ENCODE measurements at places on chromosomes 1 and 21.

DNA sequence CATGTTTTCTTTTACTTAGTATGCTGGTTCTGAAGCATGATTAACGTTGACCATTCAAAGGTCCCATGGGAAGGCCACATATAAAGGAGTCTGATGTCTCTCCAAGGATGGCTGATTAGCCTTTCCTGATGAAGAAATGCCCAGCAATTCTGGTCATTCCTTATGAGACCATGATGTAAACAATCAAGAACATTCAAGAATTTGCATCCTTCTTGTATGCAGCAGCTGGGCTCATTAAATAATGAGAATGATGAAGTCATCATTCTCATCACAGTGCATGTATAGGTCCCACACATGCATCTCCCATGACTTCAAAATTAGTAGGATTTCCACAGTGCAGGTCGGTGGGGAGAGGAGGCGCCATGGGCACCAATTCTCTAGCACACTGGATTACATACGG lies 85.4 kb downstream of the APP start:
- no peak for DNase-seq

- DNase-seq, result no peak
Observed at GRCh38 chr1:11753555-11754208, 8.3 kb upstream of the C1orf167 start.

DNA sequence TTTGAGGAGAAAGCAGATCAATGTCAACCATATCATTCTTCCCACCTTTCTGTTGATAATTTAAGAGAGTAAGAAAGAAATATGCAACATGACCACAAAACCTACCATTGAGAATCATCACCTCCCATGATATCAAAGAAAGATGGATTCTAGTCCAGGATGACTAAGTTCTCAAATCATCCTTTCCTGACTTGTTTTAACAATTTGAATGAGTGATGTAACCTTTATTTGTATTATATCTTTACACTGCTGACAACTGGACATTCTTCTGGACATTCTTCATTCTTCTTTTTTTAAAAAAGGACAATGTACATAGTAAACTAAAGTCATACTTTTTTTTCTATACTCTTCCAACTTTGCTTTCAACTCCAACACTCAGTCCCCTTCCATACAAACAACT lies 9.5 kb downstream of the PSMB4 start:
- no peak for DNase-seq

GRCh38 chr1:208110296-208110695 lies 133.9 kb downstream of the PLXNA2 start:
- no peak for DNase-seq

GRCh38 chr1:78280626-78281025 lies 210.1 kb upstream of the PTGFR start:
- no peak for DNase-seq

DNA sequence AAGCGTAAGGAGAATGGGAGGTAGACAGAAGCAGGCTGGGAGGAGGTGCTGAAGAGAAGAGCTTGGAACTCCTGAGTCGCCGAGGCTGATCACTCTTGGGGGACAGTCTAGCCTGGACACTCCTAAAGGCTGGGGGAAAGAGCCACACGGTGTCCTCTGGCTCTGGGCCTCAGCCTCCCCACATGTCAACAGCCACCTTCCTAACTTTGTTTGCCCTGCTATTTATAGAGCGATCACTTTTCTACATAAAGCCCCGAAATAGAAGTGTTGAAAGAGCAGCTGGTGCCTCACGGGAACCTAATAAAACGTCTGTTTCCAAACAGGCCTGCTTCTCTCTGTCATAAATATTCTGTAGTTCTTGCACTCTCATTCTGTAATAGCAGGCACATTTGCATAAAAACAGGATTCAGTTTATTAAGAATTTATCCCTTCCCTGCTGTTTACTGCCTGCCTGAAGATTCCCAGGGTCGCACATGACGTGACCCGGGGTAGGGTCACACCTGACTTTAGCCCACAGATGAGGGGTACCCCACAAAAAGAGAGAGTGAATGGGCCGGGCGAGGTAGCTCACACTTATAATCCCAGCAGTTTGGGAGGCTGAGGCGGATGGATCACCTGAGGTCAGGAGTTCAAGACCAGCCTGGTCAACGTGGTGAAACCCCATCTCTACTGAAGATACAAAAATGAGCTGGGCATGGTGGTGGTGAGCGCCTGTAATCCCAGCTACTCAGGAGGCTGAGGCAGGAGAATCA lies 212.5 kb downstream of the TOMM20 start:
- peak; percentile 73 for DNase-seq

- no peak for DNase-seq
Observed at GRCh38 chr1:20686883-20687725, 25.9 kb upstream of the DDOST start.

- no peak for DNase-seq
Observed at GRCh38 chr1:57158604-57158998, 192.8 kb upstream of the C8B start.

- no peak for DNase-seq
Observed at GRCh38 chr1:145972580-145972979, 8.1 kb downstream of the POLR3GL start.

DNA sequence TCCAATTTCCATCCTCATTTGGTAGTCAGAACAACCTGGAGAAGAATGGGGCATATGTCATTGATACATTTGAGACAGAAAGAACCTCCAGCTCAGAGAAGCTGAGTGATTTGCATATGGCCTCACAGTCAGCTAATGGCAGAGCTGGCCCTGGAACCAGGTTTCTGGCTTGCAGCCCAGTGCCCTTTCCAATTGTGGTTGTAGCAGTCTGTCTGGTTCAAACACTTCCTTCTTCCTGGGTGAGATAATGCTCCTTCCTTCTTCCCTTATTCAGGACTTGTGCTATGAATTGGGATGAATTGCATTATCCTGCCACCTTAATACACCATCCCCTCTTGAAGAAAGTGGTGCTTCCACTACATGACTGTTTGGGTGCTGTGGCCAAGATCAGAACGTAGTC lies 24.2 kb downstream of the SLC5A9 start:
- DNase-seq, result peak; percentile 46

DNA sequence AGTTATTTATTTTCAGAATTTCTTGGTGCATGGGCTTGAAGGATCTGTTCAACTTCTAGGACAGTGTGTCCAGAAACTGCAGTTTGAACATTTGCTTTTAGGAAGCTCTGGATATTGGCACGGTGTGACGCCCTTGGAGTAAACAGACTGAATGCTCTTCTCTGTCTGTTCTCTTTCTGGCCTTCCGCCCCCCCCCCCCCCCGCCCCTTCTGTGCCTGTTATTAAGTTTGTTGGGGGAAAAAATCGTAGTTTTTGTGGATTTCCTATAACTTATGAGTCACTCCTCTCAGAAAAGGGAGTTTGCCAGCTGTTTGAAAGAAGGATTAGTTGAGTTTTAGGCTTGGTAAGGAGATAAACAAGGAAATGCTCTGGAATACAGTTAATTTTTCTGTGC lies 1.2 kb downstream of the KCTD3 start:
- DNase-seq, result no peak

DNA sequence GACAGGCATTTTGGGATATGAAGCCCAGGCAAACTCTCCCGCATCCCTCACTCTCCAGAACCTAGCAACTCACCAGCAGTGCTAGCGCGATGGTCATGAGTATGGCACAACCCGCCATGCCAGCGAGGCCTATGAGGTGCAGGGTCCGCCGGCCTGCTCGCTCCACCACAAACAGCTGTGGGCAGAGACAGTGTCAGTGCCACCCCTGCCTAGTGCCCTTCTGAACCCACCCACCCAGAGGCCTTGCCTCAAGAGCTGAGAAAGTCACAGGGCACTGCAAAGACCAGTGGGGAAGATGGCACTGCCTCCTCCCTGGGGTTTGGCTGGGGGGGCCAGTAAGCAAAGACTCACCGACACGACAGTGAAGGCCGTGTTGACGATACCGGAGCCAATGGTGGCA lies 29.8 kb downstream of the SLC2A1 start:
- DNase-seq, result no peak

DNA sequence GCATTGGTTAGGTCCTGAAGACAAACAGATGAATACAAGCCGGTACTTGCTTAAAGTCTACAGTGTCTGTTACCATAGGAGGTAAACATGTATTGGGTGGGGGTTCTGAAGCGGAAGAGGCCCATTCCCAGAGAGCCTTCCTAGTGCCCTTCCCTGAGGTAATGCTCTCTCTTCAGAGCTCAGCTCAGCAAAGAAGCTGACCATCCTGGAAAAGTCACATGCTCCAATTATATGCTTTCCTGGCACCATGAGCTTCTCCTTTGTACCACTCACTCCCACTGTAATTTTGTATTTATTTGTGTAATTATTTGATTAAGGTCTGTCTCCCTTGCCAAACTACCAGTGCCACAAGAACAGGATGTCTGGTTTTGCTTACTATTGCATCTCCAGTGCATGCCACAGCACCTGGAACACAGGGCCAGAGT lies 42.0 kb downstream of the RAB3B start:
- peak; percentile 56 for DNase-seq

- DNase-seq, result no peak
Observed at GRCh38 chr1:101683561-101683960, 313.2 kb downstream of the OLFM3 start.

DNA sequence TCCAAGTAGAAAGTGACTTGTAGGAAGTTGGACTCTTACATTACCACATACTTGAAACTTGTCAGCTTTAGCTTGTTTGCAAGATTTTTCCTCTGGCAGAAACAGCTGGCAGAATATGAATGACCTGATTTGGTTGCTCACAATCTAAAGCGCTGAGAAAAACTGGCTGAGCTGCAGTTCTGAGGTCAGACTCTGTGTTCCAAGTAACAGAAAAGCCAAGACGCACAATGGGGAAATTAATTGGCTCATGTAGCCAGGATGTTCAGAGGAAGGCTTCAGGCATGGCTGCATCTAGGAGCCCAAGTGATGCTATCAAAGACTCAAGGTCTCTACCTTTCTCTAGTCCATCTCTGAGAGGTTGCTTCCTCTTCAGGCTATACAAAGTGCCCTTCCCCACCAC lies 27.0 kb downstream of the ALPL start:
- DNase-seq, result no peak

- no peak for DNase-seq
Observed at GRCh38 chr1:218964471-218965185, 209.1 kb upstream of the LYPLAL1 start.

DNA sequence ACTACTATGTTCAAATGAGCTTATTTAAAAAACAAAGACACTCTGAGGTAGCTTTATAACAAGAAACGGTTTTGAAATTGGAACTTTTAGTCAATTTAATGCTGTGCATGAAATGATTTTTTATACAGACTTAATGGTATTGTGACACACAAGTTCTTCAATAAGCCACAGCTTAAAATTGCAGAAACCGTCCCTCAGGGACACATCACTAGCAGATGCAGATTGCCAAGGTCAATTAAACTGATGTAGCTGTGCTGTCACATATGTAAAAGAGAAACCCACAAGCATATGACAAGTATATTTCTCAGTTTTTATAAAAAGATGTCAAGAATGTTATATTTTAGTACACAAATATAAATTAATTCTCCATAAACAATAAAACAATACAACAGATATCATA lies 366.9 kb downstream of the DPYD start:
- DNase-seq, result peak; percentile 69

GRCh38 chr1:23999156-23999671 lies 19.1 kb upstream of the SRSF10 start:
- DNase-seq, result no peak

- DNase-seq, result no peak
Observed at GRCh38 chr1:198030682-198031081, 113.5 kb downstream of the LHX9 start.

GRCh38 chr1:203516184-203516583 lies 22.2 kb downstream of the OPTC start:
- DNase-seq, result no peak

- peak; percentile 89 for DNase-seq
Observed at GRCh38 chr1:231421971-231422797, at the start of gene EGLN1. TSS of gene EGLN1 (minus strand) at chr1:231422287. CDS start at chr1:231421888, 399 bp downstream.

DNA sequence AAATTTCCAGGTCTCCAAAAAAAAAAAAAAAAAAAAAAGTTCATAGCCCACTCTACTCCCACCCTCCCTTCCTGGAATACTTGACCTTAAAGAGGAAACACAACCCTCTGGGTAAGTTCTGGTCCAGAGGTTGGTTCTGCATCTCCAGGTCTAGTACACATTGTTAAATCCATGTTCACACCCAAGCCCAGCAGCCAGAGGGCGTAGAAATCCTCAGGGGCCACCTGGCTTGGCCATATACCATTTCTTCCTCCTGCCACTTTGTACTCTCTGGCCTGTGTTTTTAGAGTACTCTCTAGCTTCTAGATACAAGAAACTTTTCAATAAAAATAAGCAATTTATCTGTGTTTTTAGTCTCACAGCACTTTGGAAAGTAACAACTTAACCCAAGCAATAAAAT lies 89.3 kb downstream of the PHTF1 start:
- DNase-seq, result no peak

DNA sequence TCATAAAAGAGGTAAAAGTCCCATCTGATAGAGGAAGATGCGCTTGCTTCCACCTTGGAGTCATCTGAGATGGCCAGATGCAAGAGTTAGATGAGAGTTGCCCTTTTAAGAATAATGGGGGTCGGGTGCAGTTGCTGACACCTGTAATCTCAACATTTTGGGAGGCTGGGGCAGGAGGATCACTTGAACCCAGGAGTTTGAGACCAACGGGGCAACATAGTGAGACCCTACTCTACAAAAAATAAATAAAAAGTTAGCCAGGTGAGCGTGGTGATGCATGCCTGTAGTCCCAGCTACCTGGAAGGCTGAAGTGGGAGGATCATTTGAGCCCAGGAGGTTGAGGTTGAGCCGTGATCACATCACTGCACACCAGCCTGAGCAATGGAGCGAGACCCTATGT lies 13.5 kb upstream of the TEDDM1 start:
- no peak for DNase-seq

GRCh38 chr1:209899948-209900347 lies 38.1 kb upstream of the SYT14 start:
- DNase-seq, result no peak

- peak; percentile 33 for DNase-seq
Observed at GRCh38 chr1:113929750-113930498, 800 bp downstream of the HIPK1 start.

GRCh38 chr1:6852136-6852890 lies 67.1 kb downstream of the CAMTA1 start:
- no peak for DNase-seq

DNA sequence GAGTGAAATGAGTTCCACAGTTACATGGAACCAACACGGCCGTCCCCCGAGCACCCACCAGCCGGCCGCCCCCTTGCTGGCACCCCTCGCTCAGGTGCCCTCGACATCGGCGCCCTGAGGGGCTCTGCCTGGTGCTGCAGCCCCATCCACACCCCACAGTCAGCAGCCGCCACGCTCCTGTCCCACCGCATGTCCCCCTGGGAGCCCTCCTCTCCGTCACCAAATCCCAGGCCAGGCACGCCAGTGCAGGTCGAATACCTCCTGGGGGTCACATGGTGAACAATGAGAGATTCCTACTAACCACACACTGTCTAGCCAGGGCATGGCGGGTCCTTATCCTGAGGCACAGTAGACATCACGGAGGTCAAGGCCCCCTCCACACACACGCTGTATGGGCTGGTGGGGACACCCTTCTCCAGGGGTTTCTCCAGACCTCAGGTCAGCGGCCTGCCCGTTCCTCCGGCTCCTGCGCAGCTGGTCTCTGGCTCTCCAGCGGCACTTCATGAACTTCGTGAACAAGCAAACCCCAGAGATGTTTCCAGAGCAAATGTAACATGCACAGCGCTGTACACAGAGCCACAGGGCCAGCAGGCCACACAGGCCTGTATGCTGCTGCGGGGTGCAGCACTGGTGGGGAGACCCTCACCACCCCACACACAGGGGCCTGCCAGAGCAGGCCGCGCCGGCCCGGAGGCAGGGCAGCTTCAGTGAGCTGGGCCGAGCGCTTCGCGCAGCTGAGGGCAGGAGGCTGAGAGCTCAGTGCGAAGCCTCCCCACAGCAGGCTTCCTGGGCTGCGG lies 21.8 kb downstream of the POFUT2 start:
- no peak for DNase-seq
